CD4-positive, alpha-beta T cell treated with Interleukin-10 for 1 hour (primary cell): ENCODE measurements at places on chromosomes 5 and 9.
A peak's percentile ranks its signal among the peaks of the same experiment; 100 is the strongest.

- DNase-seq = peak; percentile 65
Observed at GRCh38 chr5:149834246-149834855, 104.2 kb downstream of the PPARGC1B start.

DNA sequence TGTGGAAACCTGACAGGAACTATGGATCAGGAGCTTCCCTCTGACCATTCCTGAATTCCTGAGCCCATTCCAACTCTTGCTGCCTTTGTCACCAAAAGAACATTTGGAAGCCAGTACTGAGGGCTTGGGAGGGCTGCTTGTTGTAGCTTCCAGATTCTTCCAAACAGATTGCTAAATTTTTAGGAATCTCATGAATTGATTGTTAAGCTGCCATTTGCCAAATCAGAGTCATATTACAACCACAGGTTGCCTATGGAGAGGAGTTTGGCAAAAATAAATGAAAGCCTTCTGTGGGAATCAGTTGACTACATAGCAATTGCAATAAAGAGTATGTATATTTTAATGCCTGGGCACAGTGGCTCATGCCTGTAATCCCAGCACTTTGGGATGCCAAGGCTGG is 39.2 kb upstream of the SLC28A3 start:
- DNase-seq = no peak

DNA sequence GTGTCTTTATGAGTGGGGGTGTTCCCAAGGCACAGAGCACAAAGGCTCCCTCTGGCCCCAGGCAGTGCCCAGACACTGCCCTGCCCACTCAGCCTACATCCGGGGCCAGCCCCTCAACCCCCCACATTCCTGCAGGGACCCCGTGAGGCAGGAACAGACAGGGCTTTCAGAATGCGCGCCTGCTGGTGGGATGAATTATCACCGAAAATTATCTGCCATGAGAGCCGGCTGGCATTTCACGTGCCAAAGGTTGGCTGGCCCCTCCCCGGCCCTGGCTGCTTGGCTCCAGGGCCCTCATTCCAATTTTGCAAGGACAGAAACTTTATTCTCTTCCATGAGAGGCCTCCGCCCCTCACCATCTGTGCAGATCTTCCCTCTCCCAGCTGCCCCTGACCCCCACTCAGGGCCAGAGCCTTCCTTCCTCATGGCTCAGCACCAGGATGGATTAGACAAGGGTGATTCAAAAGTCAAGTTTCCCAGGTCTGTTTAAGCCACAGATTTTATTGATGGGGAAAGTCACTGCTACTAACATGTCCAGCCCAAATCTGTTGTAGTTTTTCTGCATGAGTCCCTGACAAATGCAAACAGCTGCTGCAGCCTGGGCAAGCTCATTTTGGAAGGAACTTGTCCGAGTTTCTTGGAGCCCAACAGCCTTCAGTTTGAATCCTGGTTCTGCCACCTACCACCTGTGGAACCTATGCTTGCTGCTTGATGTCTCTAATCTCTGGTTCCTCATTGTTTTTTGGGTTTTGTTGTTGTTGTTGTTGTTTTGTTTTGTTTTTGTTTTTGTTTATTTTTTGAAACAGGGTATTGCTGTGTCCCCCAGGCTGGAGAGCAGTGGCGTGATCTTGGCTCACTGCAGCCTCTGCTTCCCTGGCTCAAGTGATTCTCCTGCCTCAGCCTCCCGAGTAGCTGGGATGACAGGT is 32.3 kb upstream of the WDR38 start:
- no peak for DNase-seq

DNA sequence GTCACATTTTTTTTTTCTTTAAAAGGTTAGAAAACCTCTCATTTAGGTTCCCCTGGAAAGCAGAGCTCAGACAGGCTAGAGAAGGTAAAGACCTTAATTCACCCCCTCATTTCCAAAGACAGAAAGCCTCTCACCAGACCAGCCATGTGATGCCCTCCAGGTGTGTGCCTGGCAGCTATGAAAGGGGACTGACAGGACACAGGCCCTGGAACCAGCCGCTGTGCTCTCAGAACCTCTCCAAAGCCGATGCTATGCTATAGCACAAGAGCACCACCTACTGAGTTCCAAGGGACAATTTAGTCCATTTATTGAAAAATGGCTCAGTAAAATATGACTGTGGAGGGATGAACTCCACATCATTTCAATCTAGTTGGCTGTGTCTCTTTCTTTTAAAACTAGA is 48.8 kb downstream of the FANCC start:
- no peak for DNase-seq

DNA sequence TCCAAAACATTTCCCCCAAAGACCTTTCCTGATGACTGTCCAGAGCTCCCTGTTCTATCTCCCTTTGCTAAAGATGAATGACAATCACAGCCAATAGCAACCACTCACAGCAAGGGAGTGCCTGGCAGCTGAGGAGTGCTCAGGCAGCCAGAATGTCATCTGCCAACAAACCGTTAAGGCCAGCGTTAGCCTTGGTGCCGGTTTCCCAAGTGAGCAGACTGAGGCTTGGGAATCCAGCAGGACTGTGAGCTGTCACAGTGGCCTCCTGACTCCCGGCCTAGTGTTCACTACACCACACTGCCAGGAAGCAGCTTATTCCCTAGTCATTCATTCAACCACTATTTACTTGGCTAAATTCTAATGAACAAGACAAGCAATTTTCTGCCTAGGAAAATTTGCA is 24.7 kb downstream of the STK10 start:
- DNase-seq = no peak
